ENCODE measurements at places on chromosomes 1 and 21.
A peak's percentile ranks its signal among the peaks of the same experiment; 100 is the strongest.

DNA sequence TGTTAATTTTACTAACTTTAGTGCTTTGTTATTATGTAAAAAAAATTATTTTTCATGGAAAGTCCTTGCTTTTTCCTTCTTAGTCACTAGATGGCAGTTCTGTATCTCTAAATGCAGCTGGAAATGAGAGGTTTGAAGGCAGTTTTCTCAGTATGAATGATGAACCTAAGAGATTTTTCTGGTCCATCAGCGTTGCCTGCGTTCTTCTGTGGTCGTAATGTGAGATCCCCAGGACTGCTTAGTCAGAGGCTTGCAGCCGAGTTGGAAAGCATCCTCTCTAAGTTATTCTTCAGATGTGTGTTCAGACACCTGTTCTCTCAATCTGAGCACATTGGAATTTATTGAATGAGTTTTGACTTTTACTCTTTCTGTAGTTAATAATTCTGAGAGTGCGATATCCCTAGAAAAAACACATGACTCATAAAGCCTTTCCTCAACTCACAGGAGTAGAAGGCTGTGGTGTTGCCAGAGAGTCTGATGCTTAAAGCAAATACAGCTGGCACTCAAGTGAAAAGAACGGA, 99.3 kb downstream of the FMN2 start:
- peak; percentile 99 for DNase-seq

DNA sequence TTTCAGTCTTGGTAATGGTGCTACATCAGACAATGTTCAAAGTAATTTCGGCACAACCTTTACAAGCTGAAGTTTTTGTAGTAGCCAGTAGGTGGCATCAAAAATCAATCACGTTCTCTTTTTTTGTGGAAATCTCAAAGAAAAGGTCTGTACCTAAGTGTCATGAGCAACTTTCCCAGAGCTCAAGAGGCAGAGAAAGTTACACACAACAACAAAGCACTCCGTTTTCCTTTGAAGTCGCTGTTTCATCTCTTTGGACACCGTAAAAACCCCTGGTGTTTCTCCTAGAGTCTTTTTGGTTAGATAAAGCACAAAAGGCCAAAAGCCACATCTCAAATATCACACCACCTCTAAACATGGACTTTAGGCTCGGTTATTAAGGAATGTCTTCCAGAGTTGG, 131.6 kb downstream of the LHX8 start:
- peak; percentile 61 for DNase-seq

DNA sequence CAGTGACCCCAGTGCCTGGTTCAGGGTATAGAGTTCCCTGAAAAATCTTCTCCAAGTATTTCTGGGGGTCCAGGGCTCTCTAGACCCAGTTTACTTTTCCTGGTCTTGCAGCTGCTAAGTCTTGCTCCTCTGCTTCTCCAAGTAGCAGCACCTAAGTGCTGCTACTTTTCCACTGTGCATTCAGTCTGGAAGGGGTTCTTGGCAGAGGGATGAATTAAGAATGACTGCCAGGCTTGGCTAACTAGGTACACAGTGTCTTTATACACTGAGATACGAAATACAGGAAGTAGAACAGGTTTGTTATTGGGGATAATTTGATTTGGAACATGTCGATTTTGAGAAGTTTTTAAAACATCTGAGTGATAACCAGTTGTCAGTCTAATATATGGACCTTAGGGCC, 24.2 kb upstream of the ERICH3 start:
- no peak for DNase-seq

DNA sequence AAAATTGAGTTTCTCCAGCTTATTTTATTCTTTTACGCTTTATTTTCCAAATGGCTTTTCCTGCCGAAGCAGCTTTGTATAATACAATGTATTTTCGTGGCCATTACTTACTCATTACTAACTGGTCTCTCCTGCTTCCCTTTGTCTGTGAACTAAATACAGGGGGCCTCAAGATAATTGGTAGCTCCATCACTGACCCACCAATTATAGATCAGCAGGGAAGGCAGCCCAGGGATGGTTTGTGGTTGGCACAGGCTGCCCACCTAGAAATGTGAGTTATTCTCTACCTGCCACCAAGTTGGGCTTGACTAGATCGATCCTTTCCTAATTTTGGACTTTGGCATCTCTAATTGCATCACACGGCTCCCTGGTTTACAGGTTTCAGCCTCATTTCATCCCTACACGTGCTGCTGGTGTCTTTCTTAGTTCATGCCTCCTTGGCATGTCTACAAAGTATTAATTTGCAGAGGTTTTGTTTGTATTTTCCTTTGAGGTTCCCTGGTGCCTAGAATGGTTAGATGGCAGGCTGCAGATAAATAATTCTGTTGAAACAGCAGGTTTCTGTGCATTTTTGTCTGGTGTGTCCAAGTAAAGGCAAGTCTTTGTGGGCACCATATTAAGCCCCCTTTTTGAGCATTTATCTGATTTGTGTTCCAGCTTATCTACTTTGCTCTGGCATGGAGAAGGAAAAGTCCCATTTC, 35.2 kb downstream of the PEX14 start:
- no peak for DNase-seq

- no peak for DNase-seq
Measured at GRCh38 chr1:157574836-157575235, 22.5 kb upstream of the FCRL5 start.

DNA sequence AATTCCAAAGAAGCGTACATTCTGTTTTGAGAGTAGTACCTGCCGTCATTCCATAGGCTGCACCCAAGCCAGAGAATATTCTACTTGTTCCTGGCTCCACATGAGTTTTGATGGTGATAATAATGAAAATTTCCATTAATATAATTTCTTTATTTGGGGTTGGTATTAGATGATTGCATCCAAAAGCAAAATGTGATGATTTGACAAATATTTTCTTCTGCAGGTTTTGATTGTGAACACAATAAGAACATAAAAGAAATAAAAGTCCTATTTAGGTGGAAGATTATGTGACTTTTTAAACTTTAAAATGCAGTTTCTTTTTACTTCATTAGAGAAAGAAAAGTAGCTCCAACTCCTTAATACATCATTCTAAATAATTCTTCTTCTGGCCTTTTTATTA, 284.8 kb upstream of the FMN2 start:
- no peak for DNase-seq

- DNase-seq = no peak
Measured at GRCh38 chr1:31913968-31914367, 24.2 kb downstream of the PTP4A2 start.

GRCh38 chr1:93822730-93823425, 56.1 kb downstream of the DNTTIP2 start:
- no peak for DNase-seq

GRCh38 chr1:248873993-248874533, 15.2 kb upstream of the ZNF692 start:
- DNase-seq = no peak

DNA sequence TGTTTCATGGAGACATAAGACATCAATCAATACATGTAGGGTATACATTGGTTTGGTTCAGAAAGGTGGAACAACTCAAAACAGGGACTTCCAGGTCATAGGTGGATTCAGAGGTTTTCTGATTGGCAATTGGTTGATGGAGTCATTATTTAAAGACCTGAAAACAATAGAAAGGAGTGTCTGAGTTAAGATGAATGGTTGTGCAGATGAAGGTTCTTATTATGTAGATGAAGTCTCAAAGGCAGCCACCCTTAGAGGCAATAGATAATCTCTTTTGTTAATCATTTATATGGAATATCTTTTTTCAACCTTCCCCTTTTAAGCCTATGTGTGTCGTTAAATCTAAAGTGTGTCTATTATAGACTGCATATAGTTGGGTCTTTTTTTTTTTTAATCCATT, 67.8 kb upstream of the LYPLAL1 start:
- DNase-seq = no peak

- no peak for DNase-seq
Measured at GRCh38 chr1:225851805-225852204, 30.4 kb downstream of the TMEM63A start.

DNA sequence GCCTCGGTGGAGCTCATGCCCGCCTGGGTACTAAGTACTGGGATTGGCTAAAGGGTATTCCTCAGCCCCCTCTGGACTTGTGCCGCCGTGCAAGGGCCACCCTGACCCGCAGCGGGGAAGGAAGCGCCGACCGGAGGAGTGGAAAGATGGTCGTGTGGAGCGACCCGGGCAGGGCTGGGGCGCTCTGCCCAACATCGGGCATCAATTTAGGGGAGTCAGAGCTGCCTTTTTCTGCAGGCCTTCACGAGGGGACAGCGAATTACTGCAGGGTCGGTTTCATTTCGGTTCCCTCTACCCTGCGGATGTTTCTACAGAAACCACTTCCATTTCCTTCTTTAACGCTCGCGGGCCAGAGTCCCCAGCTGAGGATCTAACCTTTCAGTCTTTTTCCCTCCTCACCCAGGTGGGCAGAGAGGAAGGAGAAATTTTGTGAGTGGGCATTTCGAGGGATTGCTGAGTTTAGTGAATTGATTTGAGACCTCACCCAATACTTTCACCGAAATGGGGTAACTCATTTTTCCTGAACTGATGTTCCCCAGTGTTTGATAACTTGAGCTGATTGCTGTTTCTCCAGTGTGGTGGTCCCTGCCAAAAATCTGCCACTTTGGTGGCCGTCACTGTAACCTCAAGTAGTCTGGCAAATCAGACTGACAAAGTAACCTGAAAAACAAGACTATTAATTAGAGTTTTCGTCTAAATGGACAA, 1.1 kb downstream of the TOR1AIP1 start:
- no peak for DNase-seq

GRCh38 chr1:68162761-68163160, 69.6 kb downstream of the WLS start:
- DNase-seq = no peak

DNA sequence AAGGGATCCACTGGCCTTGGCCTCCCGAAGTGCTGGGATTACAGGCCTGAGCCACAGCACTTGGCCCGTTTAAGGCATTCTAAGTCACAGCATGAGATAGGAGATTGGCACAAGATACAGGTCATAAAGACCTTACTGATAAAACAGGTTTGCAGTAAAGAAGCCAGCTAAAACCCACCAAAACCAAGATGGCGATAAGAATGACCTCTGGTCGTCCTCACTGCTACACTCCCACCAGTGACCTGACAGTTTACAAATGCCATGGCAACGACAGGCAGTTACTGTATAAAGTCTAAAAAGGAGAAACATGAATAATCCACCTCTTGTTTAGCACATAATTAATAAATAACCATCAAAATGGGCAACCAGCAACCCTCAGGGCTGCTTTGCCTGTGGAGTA, 33.3 kb upstream of the RCC2 start:
- DNase-seq = no peak

DNA sequence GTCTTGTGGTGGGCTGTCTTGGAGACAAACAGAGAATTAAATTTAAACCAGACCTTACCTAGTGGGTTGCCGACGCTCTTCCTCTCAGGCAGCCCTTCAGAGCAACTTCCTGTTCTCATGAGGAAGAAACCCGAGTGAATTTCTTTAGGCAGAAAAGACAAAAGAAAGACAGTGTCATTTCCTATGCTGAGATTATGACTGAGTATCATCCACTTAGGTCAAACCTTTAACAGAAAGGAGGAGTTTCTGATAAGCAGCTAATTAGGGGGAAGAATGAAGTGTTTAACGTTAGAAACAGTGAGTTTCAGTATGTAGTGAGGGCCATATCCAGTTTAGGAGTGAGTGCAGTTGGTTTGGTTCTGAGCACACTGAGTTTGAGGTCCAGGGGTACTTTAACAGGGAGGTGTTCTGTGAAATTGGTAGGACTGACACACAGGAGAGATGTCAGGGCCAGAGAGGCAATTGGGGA, 38.7 kb downstream of the FASLG start:
- no peak for DNase-seq

- DNase-seq = no peak
Measured at GRCh38 chr1:230189341-230189740, 122.3 kb downstream of the GALNT2 start.

DNA sequence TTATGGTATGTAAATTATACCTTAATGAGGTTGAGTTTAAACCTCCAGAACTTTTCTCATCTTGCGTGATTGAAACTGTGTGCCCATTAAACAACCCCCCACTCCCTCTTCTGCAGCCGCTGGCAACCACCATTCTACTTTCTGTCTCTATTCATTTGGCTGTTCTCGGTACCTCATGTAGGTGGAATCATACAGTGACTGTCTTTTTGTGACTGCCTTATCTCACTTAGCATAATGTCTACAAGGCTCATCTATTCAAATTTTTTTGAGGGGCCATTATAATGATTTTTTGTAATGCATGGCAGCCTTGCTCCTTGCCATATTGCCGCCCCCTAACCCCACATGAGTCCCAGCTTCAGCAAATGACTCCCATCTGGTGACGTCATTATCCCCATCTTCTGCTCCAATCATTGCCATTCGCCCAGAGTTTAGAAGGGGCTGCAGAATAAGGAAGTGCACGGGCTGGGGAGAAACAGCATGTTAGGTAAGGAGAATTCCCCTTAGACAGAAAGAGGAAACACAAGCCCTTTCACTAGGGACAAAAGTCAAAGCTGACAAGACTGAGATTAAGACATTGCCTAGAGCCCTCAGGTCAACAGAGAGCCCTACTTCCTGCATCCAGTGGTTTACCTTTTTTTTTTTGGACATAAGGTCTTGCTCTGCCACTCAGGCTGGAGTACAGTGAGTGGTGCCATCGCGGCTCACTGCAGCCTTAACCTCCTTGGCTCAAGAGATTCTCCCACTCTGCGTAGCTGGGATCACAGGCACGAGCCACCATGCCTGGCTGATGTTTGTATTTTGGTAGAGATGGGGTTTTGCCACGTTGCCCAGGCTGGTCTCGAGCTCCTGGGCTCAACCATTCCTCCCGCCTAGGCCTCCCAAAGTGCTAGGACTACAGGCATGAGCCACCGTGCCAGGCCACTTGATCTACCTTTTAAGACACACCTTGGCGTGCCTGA, 78.4 kb upstream of the ERRFI1 start:
- DNase-seq = no peak

DNA sequence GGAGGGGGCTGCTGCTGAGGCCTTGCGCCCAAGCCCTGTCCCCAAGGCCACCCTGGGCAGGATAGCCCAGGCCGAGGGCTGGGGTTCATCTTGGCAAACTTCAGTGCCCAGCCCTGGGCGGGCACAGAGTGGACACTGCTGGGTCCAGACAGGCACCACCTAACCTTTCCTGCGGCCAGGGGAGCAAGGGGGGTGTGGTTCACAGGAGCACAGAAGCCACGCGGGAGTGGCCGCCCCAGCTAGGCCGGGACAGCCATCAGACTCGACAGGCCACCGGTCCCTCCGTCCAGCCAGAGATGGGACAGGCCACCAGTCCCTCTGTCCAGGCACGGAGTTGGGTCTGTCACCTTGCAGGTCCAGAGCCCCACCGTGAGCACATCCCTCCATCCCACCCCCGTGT, 28.9 kb downstream of the ARHGEF16 start:
- DNase-seq = no peak

GRCh38 chr1:94031154-94031553, 89.8 kb downstream of the ABCA4 start:
- no peak for DNase-seq

- no peak for DNase-seq
Measured at GRCh38 chr1:50112193-50112592, 3.5 kb downstream of the ELAVL4 start.

Measured in fibroblast of the aortic adventitia (primary cell).